GM06990 (cell line): ENCODE measurements at places on chromosomes 3 and 15.

DNA sequence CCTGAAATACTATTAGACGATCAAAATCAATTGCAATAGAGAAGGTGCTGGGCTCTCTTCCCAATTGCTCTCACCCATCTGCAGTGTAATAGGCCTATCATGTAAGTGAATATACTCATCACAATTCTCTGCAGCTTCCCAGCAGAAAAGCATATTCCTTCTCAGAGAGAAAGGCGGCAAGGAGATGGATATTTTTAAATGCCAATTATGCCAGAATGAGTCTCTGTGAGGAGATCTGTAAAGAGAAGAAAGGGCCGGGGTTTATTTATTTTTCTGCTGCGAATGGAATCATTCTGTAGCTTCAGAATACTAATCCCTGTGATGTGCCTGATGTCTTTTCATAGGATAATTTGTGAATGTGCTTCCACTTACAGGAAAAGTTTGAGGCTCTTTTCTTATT lies 112.0 kb downstream of the APBA2 start:
- no peak for DNase-seq

GRCh38 chr3:13200946-13201345 lies 127.7 kb upstream of the IQSEC1 start:
- no peak for DNase-seq

GRCh38 chr3:193762657-193763056 lies 169.6 kb downstream of the OPA1 start:
- no peak for DNase-seq

GRCh38 chr15:59680870-59681269 lies 8.2 kb downstream of the BNIP2 start:
- DNase-seq, result no peak

DNA sequence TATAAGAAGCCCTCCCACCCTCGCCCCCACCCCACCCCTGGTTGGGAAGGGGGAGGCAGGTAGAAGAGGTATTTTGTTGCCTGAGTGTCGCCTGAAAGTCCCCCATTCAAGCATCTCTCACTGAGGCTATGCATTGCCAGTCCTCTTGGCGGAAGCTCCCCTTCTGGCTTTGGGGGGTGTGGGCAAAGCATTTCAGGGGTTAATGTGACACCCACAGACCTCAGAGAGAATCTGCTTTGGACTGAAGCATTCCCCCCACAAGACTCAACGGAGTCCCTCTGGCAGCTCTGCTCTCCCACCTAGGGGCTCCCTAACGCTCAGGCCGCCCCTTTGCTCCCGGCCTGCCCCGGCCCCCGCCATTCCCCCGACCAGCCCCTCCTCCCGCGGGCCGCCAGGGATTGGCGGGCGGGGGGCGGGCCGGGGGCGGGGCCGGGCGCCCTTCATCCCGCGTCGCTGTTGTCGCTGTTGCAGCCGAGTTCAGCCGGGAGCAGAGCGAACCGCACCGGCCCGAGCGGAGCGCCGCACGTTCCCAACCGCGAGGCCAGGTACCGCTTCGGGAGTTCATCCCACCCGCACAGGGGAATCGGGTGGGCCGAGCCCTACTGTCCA lies at the start of gene SLC38A3:
Gene SLC38A3, plus strand, starts transcription at position 468 of the 609 bp plus-strand sequence. CDS start 8,929 bp downstream, outside the sequence.
- no peak for DNase-seq

GRCh38 chr15:87227846-87228245 lies 1028.7 kb downstream of the NTRK3 start:
- no peak for DNase-seq

- DNase-seq, result no peak
Observed at GRCh38 chr3:149898771-149899170, 71.9 kb downstream of the PFN2 start.

DNA sequence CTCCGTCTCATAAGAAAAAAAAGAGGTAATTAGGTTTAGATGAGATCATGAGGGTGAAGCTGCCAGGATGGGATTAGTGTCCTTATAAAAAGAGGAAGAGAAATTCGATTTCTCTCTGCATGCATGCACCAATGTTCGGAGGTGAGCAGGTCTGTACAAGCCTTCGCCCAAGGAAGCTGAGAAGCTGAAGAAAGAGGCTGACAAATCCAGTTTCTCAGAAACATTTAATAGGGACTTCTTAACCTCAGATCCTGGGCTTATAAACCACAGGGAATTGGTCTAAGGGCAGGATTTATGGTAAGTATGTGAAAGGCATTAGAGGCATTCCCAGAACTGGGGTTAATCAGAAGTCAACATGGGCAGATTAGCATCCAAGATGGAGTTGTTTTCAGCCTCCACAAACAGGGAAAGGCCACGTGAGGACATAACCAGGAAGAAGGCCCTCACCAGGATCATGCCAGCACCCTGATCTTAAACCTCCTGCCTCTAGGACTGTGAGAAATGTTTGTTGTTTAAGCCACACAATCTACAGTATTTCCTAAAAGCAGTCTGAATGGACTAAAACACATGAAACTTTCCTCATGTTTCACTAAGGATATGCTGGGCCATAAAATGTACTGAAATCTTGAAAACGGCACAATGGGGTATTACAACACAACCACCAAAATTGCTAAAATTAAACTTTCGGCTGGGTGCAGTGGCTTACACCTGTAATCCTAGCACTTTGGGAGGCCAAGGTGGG lies 11.3 kb downstream of the SHISA5 start:
- no peak for DNase-seq

DNA sequence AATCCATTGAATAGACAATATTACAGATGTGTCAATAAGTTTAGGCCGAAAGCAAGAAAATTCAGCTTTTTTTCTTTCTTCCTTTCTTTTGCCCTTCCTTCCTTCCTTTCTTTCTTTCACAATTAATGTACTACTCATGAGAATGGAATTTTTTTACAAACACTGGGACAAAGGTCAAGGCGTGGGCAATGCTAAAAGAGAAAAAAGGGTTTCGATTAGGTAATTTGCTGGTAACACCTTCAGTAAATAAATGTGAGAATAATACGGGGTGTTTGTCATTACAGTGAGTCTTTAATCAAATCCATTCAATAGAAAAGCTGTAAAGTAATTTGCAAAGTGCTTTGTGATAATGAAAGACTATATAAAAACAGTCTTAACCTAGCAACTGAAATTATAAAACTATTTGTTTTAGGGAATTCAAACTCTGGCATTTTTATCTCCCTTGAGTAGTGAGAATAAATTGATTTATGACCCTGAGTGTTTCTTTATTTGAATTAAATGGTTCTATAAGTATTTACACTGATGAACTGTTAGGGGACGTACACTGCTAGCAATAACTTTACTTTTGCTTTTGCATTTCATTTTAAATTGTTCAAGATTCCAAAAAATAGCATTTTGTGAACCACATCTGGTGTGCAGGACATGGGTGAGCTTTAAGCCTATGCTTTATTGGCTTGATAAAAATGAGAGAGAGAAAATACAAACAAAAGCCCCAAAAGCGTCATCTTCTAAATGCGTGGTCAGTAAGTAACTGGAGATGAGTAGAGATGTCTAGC lies 104.2 kb upstream of the THRB start:
- no peak for DNase-seq

GRCh38 chr3:39541917-39542329 lies 74.4 kb downstream of the MOBP start:
- no peak for DNase-seq

- no peak for DNase-seq
Observed at GRCh38 chr3:196270499-196270898, 17.0 kb downstream of the PCYT1A start.

- peak; percentile 70 for DNase-seq
Observed at GRCh38 chr3:61358364-61358763, 107.1 kb upstream of the FHIT start.

GRCh38 chr3:16510620-16511319 lies 2.7 kb downstream of the RFTN1 start:
- no peak for DNase-seq

GRCh38 chr3:38950581-38950980 lies 101.2 kb downstream of the SCN11A start:
- no peak for DNase-seq

- no peak for DNase-seq
Observed at GRCh38 chr3:98918586-98918985, 17.1 kb upstream of the DCBLD2 start.

- DNase-seq, result peak; percentile 1
Observed at GRCh38 chr15:38818157-38818790, 253.7 kb upstream of the RASGRP1 start.

DNA sequence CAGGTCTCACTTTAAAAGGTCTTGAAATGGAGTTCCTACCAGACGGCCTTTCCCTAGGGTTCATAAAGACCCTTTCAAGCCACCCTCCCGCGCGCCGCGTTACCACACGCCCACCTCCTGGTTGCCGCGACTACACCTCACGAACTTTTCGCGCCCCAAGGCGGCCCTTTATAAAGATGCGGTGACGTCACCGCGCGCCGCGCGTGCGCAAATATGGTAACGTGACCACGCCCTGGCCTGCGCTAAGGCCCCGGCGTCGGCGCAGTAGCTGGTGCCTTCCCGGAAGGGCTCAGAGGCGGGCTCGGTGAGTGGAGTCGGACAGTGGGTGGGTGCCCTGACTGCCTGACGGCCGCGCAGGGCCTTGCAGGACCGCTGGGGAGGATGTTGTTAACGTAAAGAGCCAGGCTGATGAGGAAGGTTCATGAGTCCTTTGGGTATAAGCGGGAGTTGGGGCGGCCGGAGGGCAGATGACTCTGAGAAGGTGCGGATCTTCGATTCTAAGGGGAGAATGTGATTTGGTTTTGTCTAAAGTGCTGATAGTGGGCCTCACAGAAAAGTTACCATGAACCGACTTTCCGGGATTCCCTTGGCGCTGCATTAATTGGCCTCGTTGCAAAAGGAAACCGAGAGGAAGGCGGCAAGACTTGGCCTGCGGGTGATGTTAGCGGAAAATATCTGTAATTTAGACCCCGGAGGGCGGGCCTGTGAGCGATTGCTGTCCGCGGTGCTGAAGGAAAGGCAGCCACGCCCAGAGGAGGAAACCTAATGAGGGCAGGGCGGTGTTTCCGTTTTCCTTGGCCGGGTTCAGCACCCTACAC lies 54.4 kb downstream of the FEZF2 start:
- DNase-seq, result peak; percentile 84

- DNase-seq, result no peak
Observed at GRCh38 chr15:74958320-74958907, 1.8 kb upstream of the RPP25 start.

DNA sequence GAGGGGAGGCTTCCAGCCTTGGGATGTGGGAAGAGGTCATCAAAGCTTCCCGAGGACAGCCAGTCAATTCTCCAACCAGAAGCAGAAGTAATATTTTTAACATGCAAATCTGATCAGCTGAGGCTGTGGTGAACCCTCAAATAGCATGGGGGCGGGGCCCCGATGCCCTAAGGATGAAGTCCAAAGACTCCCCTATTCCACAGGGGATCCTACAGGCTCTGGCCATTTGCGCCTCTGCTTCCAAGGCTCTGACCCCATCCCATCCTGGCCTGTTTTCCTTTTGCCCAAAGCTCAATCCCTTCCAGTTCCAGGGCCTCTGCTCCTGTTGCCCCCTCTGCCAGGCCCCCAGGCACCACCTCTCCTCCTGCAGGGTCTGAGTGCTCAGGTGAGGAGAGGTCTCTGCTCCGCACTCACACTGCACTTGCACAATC lies 6.7 kb upstream of the CSK start:
- no peak for DNase-seq

DNA sequence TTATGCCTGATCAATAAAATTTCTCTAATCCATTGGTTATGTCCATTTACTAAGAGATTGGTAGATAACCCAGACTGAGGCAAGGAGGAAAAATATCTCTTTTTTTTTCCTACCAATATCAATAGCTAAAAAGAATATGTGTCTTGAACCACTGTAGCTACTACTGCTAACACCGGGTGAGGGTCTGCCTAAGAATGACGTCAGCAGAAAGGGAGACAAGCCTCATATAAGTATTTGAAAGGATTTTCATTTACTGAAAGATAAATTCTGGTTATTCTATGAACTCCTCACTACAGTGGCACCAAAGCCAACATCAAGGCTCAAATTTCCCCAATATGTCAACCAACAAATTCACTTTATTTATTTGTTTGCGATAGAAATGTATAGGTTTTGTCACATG lies 389.0 kb upstream of the ALCAM start:
- no peak for DNase-seq

DNA sequence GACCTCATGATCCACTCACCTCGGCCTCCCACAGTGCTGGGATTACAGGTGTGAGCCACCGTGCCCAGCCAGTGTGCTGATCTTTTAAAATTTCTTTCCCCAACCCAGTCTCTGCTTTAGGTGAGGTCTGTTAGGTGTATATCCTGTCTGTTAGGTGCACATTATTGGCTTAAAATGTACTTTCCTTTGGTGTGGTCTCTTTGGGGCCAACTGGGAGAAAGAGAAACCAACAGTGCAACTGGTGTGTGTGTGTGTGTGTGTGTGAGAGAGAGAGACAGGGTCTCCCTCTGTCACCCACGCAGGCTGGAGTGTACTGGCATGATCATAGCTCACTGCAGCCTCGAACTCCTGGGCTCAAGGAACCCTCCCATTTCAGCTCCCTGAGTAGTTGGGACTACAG lies 50.3 kb upstream of the GNB5 start:
- no peak for DNase-seq
